ENCODE measurements at places on chromosomes 4 and X. TPM values are rescaled to one million over a fixed set of nuclear protein-coding genes. Genes with fewer than 3 reads are reported as not detected.

The ZDHHC15 gene
- 3.2 TPM for total RNA-seq

DNA sequence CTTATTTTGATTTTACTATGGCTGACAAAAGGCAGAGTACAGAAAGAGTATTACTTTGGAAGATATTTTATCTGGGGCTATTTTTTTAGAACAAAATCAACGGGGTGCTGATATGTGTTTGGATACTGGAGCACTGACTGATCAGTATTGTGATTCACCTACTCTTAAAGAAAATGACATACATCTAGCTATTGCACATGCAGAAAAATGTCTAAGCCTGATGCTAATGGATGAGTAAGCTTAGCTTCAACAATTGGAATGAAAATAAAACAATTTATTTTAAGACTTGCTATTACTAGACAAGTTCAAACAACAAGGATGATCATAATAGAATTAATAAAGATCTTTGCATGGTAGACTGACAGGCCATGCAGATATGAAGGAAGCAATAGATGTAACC is 262.0 kb downstream of the PPP1R2C start:
- H3K4me1 ChIP-seq = no peaks in the 10 kb centered on the region
- H3K36me3 ChIP-seq = no peaks in the 10 kb centered on the region
- H3K27me3 ChIP-seq = peaks cover 5% of the 10 kb centered on the region

DNA sequence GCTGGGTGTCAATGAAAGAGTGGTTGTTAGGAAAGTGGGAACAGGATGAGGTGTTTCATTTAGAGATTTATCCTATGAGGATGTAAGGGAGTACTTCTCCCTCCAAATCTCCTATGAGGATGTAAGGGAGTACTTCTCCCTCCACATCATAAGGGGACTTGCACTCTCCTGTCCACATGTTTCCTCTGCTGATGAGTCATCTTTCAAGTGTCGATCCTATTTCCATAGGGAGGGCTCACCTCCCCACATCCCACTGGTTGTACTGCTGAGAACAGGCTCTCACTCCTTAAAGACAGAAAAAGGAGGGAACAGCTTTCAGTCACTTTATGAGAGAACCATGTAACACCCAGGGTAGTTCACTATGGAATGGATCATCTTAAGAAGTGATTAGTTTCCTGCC is 65.0 kb downstream of the INPP4B start:
- H3K4me1 ChIP-seq = no peaks in the 10 kb centered on the region
- no peak overlapping the region for H3K27ac ChIP-seq
- no peak overlapping the region for H3K4me3 ChIP-seq
- no peaks in the 10 kb centered on the region for H3K36me3 ChIP-seq
- no peak for DNase-seq

- no peaks in the 10 kb centered on the region for H3K36me3 ChIP-seq
- no peaks in the 10 kb centered on the region for H3K4me1 ChIP-seq
- no peak overlapping the region for H3K4me3 ChIP-seq
- DNase-seq = no peak
These were observed 136.8 kb downstream of the ADGRL3 start for GRCh38 chr4:61336916-61337315.

The F8A3 gene
- total RNA-seq = 0.84 TPM

GRCh38 chr4:76488455-76488854 is 53.4 kb downstream of the SHROOM3 start:
- H3K36me3 ChIP-seq = no peaks in the 10 kb centered on the region
- DNase-seq = no peak
- H3K4me1 ChIP-seq = no peaks in the 10 kb centered on the region
- no peaks in the 10 kb centered on the region for H3K27me3 ChIP-seq

DNA sequence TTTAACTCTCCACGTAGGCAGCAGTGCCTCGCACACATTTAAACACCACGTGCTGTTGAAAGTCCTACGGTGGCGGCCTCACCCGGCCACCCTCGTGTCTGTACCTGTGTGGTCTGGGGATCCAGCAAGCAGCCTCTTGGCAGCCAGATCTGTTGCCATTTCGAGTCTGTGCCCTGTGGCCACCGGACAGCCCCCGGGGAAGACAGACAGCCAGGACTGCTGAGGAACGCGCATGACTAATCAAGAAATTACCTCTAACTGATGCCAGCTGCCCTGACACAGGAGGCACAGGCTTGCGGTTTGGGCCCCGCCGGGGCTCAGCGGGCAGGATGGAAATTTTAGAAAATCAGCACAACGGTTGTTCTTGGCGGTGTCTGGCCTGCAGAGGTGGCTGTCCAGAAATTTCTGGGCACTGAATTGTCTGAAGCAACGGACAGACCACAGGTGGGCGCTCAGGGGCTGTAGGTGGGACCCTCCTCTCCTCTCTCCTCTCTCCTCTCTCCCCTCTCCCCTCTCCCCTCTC is 15.6 kb upstream of the ASMTL start:
- H3K4me3 ChIP-seq = no peak overlapping the region
- H3K27me3 ChIP-seq = peaks cover 36% of the 10 kb centered on the region
- no peaks in the 10 kb centered on the region for H3K36me3 ChIP-seq
- H3K27ac ChIP-seq = no peak overlapping the region

The ELMOD2 gene
- 22.9 TPM for total RNA-seq

The SEL1L3 gene
- 15.3 TPM for total RNA-seq

DNA sequence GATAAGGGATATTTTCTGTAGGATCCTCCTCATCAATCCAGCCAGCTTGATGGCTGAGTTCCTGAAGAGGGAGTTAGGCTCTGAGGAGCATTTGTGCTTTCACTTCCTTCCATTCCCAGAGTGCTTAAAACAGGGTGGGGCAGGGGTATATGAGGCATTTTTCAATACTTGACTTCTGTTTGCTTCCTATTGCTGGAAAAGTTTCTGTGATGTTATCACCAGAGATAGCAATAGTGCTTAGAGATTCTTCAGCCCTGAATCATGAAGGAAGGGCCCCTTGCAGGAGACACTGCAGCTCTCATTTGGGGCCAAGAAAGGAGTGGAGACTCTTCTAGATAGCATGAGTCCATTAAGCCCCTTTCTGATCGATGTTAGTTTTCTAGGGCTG is 166.7 kb upstream of the RPS6KA3 start:
- H3K27me3 ChIP-seq = peaks cover 24% of the 10 kb centered on the region
- no peaks in the 10 kb centered on the region for H3K4me1 ChIP-seq
- H3K36me3 ChIP-seq = no peaks in the 10 kb centered on the region

The KLHL4 gene
- 9.0 TPM for total RNA-seq

The ATOH1 gene
- not detected for total RNA-seq

The SLIT2 gene
- total RNA-seq = 10.7 TPM

The DSPP gene
- total RNA-seq = under 0.01 TPM

The MAGEB17 gene
- 0.09 TPM for total RNA-seq

The GNRHR gene
- not detected for total RNA-seq

The ING2 gene
- 11.5 TPM for total RNA-seq

- H3K27ac ChIP-seq = no peak overlapping the region
- no peaks in the 10 kb centered on the region for H3K36me3 ChIP-seq
- H3K4me3 ChIP-seq = no peak overlapping the region
These were observed 114.0 kb downstream of the BMPR1B start for GRCh38 chr4:94871644-94872305.

DNA sequence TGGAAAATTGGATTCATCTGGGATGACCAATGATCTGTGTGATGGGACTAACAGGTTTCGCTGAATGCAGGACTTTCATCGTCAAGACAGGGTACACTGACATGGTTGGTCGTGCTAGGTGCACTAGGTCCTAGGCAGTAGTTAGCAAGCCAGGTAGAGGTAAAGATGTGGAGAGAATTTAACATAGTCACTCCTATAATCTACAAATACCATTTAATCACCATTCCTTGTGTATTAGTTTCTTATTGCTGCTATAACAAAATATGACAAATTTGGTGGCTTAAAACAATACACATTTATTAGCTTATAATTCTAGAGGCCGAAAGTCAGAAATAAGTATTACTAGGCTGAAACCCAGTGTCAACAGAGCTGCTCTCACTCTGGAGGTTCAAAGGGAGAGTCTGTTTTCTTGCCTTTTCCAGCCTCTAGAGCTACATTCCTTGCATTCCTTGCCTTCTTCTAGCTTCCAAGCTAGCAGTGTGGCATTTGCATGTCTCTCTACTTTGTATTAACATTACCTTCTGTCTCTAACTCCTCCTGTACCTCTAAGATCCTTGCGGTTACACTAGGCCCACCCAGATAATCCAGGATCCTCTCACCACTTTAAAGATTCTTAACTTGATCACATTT is 98.7 kb upstream of the GRIA3 start:
- DNase-seq = no peak
- no peak overlapping the region for H3K4me3 ChIP-seq
- no peaks in the 10 kb centered on the region for H3K36me3 ChIP-seq
- no peaks in the 10 kb centered on the region for H3K4me1 ChIP-seq

The PPP1R2C gene
- not detected for total RNA-seq

The ADGRA3 gene
- total RNA-seq = 44.9 TPM

DNA sequence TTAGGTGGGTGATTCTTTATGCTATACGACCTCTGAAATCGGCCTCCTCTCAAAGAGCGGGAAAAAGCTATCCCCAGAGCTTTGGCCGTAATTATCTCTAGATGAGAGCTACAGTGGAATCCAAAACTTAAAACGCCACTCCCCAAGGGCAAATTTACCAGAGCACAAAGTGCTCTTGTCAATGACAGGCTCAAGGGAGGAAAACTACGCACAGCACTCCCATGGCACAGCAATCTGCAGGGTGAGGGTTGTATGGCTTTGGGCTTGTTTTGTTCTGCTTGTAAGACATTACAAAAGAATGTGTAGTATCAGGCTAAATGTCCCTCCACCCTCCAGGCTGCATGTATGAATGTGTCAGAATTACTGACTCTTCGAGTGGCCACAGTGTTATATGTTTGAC is 44.0 kb downstream of the ARHGEF6 start:
- peaks cover 18% of the 10 kb centered on the region for H3K36me3 ChIP-seq
- no peak overlapping the region for H3K4me3 ChIP-seq
- no peak for DNase-seq
- no peaks in the 10 kb centered on the region for H3K4me1 ChIP-seq
- no peak overlapping the region for H3K27ac ChIP-seq

GRCh38 chr4:11209826-11210225 is 218.9 kb downstream of the HS3ST1 start:
- H3K36me3 ChIP-seq = no peaks in the 10 kb centered on the region
- H3K27ac ChIP-seq = no peak overlapping the region
- no peaks in the 10 kb centered on the region for H3K27me3 ChIP-seq
- H3K4me3 ChIP-seq = no peak overlapping the region
- H3K4me1 ChIP-seq = no peaks in the 10 kb centered on the region

The ETNPPL gene
- total RNA-seq = not detected
